ENCODE measurements at places on chromosomes 1 and 21.

- no peak for DNase-seq
These were observed 25.2 kb downstream of the CLDN14 start for GRCh38 chr21:36454706-36455105.

GRCh38 chr21:34687745-34688144 is 19.0 kb downstream of the CLIC6 start:
- no peak for DNase-seq

GRCh38 chr1:170659399-170660035 is 4.4 kb upstream of the PRRX1 start:
- DNase-seq = no peak

- no peak for DNase-seq
These were observed 415.2 kb upstream of the DAB1 start for GRCh38 chr1:57839067-57839466.

- DNase-seq = no peak
These were observed 27.9 kb downstream of the MATN1 start for GRCh38 chr1:30695439-30695841.

DNA sequence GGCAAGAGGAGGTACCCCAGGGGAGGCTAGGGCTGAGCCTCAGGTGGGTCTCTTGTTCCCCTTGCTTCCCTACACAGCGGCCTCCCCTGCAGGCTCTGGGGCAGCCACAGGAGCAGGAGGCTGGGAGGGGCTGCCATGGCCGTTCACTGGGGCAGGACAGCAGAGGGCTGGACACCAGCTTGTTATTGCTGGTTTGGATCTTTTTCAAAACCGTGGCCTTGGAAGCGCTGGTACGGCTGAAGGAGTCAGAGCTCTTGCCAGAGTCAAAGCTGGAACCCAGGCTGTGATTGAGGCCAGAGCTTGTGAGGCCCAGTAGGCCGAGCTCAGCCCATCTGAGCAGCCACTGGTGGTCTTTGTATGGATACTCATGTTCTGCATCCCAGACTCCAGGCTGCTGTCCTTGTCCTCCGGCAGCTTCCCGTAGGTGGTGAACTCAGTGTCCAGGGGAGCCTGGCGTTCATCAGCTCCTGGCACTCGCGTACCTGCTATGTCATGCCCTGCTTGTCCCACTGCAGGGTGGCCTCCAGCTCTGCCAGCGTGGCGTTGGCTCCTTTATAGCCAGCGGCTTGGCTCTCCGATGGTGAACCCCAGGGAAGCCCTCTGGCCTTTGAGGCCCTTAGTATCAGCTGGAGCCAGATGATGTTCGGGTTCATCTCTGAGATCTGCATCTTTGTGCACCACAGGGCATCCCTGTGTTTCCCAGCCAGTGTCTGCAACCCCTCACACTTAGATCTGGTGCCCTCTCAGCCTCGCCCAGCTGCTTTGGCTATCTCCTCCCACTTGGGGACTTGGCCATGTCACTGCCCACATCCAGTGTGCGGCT is 40.3 kb upstream of the THEM4 start:
- DNase-seq = no peak

- no peak for DNase-seq
These were observed 212.9 kb upstream of the HOOK1 start for GRCh38 chr1:59601811-59602210.

DNA sequence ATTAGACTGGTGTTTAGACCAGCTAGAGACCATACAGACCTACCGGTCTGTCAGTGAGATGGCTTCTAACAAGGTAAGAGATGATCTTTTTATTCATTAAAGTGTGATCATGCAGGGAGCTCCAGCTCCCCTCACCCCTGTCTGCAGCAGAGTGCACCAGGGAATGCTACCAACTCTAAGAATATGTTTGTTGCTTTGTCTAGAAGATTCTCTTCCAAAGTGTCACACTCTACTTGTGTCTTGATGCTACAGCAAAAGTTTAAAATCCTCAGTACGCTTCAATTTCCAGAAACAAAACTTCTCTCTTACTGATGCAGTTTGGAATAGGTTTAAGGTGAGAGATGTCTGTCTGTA is 201.4 kb upstream of the SGIP1 start:
- no peak for DNase-seq

DNA sequence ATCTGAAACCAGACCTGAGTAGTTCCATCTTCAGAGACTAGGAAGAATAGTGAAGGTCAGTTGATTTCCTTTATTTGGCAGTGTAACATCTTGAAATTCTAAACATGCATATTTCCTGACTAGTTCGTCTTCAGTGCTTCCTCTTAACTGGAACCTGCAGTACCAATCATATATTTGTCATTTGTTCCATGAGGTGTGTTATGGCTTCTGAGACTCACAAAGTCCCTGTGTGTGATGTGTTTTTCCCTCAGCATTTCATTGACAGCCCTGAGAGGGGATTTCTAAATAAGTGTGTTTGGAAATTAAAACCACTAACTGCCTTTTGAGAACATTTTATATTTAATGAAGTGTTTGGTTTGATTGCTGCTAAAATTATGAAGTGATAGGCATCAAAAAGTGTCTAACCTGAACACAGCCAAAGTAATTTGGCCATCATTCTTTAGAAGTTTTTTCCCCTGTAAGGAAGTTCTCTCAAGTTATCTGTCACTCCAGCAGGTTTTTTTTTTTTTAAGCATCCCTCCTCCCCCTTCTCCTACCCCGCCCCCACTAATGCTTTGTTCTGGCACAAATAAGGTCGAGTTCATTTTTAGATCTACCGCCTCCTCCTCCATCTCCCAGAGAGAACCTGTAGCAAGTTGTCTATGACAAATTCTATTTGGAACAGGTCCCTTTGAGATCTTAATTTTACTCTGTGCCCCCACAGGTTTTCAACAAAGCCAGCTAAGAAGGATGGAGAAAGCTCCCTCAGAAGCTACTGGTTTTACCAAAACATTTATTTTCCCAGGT is 61.4 kb downstream of the TMEM200B start:
- DNase-seq = peak; percentile 28

DNA sequence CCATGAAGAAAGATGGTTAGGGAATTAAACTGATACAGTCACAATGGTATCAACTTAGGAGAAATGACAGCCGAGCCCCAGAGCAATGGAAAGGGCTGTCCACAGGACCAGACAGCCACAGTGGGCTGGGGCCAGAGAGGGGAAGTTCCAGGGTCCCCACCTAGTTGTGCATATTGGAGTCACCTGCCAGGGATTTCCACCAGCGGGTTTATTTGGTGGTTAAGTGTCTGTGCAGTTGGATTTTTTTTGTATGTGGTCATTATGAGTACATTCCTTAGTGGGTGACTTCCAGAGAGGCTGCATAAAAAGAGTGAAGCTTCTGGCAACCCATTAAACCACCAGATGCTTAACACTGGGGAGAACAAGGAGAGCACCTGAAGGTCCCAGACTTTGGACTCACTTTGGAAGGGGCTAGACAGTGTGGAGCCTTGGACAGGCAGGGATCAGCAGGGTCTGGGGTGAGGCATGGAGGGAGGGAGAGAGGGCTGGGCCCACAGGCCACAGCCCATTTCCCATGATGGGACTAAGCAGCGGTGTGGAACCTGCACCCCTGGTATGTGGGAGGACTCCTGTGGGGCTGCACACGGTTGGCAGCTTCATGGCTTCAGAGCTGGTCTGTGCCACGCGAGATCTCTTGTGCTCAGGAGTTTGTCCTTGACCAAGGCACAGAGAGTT is 7.8 kb upstream of the PTTG1IP start:
- no peak for DNase-seq

GRCh38 chr1:29648026-29648425 is 411.7 kb downstream of the PTPRU start:
- no peak for DNase-seq

GRCh38 chr21:34910396-34910795 is 138.7 kb downstream of the RUNX1 start:
- no peak for DNase-seq
